ENCODE measurements at places on chromosomes 16 and 17. TPM values are rescaled to one million over a fixed set of nuclear protein-coding genes. Genes with fewer than 3 reads are reported as not detected.

ALOX12 gene
- not detected for total RNA-seq

ASB16 gene
- total RNA-seq: not detected

CCDC78 gene
- 5.6 TPM for total RNA-seq

XPO6 gene
- 100 TPM for total RNA-seq

PPY gene
- not detected for total RNA-seq

TBC1D3I gene
- total RNA-seq: 0.28 TPM

KRTAP4-4 gene
- total RNA-seq: not detected

CLUH gene
- total RNA-seq: 91.4 TPM

DLX4 gene
- total RNA-seq: 1.7 TPM

PSMC5 gene
- total RNA-seq: 222 TPM

All from A549 treated with GW870086 at 1 μM for 4 hours (cell line).